H4 (cell line): ENCODE measurements at places on chromosomes 6 and 20. TPM values are rescaled to one million over a fixed set of nuclear protein-coding genes. Genes with fewer than 3 reads are reported as not detected.
A peak's percentile ranks its signal among the peaks of the same experiment; 100 is the strongest.

DNA sequence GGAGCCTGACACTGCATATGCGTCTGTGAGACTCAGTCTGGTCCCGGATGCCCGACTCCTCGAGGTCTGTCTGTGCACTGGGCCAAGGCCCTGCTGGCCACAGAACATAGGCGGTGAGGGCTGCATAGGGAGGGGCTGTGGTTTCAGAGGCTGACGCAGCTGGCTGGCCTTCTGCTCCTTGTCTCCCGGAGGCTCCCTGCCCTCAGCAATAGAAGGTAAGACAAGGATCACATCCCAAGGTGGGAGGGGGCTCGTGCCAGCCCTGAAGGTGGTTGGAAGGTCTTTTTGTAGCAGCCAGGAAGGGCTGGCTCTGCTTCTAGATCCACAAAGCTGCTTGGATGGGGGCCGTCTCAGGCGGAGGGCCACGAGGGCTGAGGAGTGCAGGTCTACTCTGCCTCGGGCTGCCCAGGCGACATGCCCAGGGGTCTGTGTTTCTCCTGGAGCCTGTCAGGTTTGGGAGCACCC, 239.8 kb upstream of the SULF2 start:
- DNase-seq: peak; percentile 94

- no peak for DNase-seq
Measured at GRCh38 chr6:140653506-140653905, 1279.1 kb upstream of the CITED2 start.

DNA sequence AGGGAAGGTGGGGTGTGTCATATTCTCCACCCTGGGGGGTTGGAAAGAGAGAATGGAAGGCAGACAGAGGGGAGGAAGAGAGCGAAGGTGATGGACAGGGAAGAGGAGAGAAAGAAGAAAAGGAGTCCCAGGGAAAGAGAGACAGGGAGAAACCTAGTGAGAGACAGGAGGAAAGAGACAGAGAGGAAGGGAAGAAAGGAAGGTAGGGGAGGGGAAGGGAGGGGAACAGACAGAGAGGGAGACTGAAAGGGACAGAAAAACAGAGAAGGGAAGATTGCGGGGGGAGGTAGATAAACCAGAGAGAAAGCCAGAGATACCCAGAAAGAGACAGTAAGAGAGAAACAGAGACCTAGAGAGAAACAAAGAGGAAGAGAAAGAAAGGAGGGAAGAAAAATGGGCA, 88.4 kb downstream of the CDH22 start:
- no peak for DNase-seq

DNA sequence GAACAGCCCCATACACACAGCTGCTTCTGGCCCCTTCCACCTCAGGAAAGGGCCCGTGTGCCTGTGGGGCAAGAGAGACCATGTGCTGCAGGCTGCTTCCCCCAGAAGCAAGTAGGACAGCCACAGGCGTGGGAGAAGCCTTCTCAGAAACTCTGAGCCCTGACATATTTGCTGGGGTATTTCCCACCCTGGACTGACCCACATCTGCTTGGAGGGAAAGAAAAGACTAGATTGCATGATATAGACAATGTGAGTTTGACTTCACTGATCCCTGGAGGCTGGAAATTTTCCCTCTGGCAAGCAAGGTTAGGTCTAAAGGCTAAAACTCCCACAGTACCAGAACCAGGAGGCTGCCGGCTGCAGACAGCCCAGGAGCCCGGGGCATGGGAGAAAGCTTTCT, 213.3 kb upstream of the SSTR4 start:
- DNase-seq: no peak

GRCh38 chr6:10338151-10338550, 76.7 kb downstream of the TFAP2A start:
- DNase-seq: peak; percentile 11

DNA sequence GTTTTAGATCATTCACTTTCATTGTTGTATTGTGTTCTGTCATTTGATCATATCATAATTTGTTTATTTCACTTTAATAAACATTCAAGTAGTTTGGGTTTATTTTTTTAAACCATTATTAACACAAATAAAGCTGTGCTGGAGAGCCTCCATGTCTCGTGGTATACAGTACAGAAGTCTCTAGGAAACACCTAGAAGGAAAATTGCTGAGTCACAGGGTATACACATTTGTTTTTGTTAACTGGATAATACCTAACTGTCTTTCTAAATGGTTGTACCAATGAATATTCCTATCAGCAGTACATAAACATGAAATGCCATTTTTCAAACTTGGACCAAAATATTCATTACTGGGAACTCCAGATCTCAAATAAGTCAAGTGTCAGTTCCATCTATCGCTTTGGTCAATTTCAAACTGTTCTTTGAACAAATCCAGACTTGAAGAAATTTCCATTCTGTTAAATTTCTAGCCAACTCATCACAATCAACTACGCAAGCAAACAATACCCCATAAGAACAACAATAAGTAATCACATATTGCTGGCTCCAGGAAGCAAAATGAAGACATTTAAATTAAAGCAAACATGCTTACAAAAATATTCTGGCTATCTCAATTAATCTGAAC, 138.1 kb downstream of the ATXN1 start:
- peak; percentile 25 for DNase-seq

DNA sequence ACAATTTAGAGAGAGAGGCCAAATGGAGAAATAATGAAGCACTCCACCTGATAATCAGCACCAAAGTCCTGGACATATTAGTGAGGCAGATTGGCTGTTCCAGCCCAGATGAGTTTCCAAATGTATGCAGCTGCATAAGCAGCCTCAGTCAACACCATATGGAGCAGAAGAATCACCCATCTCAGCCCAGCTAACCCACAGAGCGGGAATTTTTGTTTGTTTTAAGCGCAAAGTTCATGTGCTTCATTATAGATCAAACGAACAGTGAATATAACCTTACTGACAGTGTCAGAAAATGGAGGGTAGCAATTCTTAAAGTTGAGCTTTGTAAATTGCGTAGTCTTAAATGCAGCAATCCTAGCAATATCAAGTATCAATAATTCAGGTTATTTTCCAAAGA, 234.0 kb upstream of the CEP162 start:
- no peak for DNase-seq

DNA sequence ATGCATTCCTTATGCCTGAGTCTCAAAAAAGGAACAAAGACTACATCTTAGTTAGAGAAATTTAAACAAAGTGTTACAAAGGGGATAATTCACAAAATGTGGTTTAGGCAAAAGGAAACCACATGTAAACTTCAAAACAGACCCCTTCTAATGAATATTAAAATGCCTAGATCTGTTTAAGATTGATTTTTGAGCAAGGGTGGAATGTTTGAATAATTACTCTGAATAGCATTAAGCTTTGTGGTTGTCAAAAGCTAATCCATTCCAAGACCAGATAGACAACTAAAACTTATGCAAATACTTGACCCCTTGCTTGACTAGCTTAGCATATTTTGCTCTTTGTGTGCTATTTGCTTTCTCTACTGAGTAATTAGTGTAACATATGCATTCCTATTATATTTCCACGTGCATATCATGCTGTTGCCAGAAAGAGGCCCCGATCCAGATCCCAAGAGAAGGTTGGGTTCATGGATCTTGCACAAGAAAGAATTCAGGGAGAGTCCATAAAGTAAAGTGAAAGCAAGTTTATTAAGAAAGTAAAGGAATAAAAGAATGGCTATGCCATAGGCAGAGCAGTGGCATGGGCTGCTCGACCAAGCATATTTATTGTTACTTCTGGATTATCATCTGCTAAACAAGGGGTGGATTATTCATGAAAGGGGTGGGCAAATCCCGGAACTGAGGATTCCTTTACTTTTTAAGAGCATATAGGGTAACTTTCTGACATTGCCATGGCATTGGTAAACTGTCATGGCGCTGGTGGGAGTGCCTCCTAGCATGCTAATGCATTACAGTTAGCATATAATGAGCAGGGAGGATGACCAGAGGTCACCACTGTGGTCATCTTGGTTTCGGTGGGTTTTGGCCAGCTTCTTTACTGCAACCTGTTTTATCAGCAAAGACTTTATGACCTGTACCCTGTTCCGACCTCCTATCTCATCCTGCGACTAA, 1193.4 kb upstream of the EYS start:
- DNase-seq: no peak

GRCh38 chr20:63147532-63147931, 68.4 kb downstream of the YTHDF1 start:
- no peak for DNase-seq

- no peak for DNase-seq
Measured at GRCh38 chr6:45461486-45461885, 83.8 kb upstream of the SUPT3H start.

GRCh38 chr6:131819572-131820124, 11.8 kb downstream of the ENPP1 start:
- DNase-seq: peak; percentile 18

GRCh38 chr20:6635034-6635736, 132.3 kb upstream of the BMP2 start:
- DNase-seq: no peak

DNA sequence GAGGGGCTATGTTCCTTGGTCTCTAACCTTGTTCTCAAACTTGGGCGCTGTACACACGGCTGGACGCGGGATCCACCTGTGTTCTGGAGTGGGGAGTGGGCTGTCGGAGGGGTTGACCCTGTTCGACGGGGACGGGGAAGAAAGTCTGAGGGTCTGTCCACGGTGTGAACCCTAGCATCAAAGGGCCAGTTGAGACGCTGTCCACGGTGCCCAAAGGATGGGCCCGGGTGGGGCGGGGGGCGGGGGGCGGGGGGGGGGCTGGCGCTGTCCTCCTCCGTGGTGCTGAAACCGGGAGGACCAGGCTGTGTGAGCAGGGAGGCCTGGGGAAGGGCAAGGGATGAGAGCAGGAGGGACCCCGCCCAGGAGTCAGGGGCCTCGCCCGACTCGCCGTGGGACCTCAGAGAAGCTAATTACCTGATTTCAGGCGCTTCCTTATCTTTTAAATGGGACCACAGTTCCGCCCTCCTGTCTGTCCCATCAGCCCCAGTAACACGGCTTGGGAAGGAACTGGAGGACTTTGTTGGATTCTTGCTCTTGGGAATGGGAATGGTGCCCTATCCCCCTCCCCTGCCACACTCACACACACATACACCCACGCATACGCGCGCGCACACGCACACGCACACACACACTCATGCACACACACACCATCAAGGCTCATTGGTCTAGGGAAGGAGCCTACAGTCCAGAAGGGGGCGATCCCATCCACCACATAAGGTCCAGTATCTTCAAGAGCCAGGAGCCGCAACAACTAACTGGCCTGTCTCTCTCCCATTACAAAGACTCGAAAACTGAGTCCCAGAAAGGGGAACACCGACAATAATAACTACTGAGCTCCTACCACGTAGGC, 1.0 kb upstream of the VSTM2L start:
- peak; percentile 67 for DNase-seq

DNA sequence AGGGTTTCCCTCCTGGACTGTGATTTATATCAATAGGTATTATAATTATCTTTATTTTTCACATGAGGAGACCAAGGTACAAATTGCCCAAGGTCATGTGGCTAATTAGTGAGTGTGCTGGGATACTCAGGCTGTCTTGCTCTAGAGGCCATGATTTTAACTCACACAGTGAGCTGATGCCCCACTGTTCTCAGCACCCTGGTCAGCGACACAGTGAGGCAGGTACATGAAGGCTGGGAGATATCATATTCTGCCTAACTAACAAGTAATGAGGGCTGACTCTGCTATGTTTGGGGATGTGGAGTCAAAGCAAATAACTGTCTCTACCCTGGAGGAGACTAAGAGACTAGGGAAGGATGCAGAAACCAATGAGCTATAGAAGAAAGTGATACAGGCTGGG, 501.1 kb downstream of the PTPRT start:
- no peak for DNase-seq

DNA sequence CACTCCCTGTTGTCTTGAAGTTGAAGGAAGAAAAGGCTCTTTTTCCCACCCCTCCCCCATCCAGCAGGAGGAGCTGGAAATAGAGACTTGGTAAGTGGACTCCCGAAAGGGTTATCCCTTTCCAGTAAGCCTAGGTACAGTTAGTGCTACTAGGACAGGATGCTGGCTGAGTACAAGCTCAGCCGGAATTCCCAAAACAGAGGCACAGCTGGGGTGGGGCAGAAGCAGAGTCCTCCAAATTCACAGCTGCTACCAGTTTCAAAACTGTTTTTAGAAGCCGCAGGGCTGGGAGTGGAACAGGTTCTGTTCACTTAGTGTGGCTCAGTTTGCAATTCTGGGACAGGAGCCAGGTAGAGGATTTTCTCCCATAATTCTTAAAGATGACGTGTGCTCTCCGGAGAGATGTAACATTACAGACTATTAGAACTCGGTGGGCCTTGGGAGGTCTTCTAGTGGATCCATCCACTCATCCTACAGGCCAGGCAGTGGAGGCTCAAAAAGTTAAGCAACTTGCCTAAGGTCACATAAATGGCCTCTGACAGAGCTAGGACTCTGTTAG, 19.0 kb upstream of the UTRN start:
- DNase-seq: peak; percentile 36

DNA sequence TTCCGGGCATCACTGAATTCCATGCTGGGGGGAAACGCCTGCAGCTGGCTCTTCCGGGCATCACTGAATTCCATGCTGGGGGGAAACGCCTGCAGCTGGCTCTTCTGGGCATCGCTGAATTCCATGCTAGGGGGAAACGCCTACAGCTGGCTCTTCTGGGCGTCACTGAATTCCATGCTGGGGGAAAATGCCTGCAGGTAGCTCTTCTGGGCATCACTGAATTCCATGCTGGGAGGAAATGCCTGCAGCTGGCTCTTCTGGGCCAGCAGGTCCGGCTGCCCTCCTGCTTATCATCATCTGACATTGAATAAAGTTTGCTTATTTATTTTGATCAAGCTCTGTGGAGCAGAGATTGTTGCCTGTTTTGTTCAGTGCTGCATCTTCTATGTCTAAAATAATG, 355.1 kb downstream of the SMOC2 start:
- no peak for DNase-seq

TMEM74B gene
- total RNA-seq: 0.52 TPM in 1 of 2 replicates, not detected in the other

CST7 gene
- total RNA-seq: 0.94 and 1.1 TPM in 2 replicates

PDE7B gene
- 1.7 and 2.3 TPM in 2 replicates for total RNA-seq

PTCRA gene
- not detected in 2 replicates for total RNA-seq

TSHZ2 gene
- total RNA-seq: 0.33 and 1.4 TPM in 2 replicates

RAET1E gene
- total RNA-seq: not detected in 2 replicates

TREM2 gene
- 0.27 TPM in 1 of 2 replicates, not detected in the other for total RNA-seq

CDH4 gene
- total RNA-seq: 0.14 and 0.16 TPM in 2 replicates

GATA5 gene
- 0.10 and 0.41 TPM in 2 replicates for total RNA-seq
